ENCODE measurements at places on chromosomes 11 and 22.

- no peak for DNase-seq
Observed at GRCh38 chr22:46569055-46569847, 31.8 kb upstream of the CELSR1 start.

GRCh38 chr11:33325451-33325850, 68.3 kb downstream of the HIPK3 start:
- no peak for DNase-seq

DNA sequence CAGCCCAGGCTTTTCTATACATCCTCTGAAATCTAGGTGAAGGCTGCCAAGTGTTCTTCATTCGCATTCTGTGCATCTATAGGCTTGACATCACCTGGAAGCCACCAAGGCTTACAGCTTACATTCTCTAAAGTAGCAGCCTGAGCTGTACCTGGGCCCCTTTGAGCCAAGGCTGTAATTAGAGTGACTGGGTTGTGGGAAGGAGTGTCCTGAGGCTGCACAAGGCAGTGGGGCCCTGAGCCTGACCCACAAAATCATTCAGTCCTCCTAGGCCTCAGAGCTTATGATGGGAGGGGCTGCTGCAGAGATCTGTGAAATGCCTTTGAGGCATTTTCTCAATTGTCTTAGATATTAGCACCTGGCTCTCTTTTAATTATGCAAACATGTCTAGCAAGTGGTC, 33.0 kb upstream of the RDX start:
- no peak for DNase-seq

DNA sequence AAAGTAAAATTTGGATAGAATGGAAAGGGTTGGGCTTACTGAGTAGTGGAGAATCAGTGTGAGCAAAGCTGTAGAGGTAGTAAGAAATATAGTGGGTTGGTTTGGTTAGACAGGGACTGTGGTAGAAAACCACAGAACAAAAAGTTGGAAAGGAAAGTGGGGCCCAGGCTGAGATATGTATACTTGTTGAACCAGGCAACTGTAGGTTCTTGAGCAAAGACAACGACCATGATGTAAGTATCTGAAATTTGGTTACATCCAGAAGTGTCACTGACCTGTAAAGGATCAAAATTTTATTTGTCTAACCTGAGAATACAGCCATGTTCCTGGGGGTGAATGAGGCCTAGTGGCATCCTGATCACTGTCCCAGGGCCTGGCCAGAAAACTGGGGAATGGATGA, 114.1 kb downstream of the STIM1 start:
- DNase-seq = no peak

GRCh38 chr11:1571760-1572196, 293 bp downstream of the DUSP8 start:
- no peak for DNase-seq

- DNase-seq = no peak
Observed at GRCh38 chr11:459511-460220, 9.6 kb downstream of the PTDSS2 start.

GRCh38 chr11:100220801-100221200, 466.3 kb upstream of the ARHGAP42 start:
- no peak for DNase-seq

DNA sequence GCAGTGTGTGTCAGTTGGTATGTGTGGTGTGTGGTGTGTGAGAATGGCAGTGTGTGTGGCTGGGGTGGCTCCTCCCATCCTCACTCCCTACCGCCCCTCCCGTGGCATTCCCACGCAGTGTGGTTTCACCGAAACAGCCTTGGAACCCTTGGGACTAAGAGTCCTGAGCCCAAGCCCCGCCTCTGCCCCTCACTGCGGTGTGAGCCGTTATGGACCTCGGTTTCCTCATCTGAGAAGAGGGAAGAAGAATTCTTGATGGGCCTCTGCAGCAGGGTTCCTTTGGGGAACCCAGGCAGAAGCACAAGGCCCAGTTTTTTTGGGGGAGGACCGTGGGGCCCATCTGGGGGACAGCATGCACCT, 7.2 kb downstream of the UPK3A start:
- no peak for DNase-seq

- no peak for DNase-seq
Observed at GRCh38 chr11:95442531-95443050, 211.6 kb upstream of the SESN3 start.

DNA sequence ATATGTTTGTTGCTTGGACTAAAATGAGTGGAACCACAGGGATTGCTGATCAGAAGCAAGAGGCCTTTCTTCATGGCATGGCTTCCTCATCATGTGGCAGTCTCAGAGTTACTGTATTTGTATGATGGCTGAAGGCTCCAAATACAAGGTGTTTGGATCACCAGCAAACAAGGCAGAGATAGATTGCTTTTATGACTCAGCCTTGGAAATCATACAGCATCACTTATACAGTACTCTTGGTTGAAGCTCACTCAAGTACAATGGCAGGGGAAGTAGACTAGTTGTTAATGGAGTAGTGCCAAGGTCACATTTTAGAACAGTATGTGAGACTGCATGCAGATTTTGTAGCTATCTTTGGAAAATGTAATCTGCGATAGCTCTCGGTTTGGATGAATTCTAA, 16.6 kb downstream of the CAPRIN1 start:
- no peak for DNase-seq

GRCh38 chr11:75066061-75066460, 30.6 kb downstream of the OR2AT4 start:
- no peak for DNase-seq

DNA sequence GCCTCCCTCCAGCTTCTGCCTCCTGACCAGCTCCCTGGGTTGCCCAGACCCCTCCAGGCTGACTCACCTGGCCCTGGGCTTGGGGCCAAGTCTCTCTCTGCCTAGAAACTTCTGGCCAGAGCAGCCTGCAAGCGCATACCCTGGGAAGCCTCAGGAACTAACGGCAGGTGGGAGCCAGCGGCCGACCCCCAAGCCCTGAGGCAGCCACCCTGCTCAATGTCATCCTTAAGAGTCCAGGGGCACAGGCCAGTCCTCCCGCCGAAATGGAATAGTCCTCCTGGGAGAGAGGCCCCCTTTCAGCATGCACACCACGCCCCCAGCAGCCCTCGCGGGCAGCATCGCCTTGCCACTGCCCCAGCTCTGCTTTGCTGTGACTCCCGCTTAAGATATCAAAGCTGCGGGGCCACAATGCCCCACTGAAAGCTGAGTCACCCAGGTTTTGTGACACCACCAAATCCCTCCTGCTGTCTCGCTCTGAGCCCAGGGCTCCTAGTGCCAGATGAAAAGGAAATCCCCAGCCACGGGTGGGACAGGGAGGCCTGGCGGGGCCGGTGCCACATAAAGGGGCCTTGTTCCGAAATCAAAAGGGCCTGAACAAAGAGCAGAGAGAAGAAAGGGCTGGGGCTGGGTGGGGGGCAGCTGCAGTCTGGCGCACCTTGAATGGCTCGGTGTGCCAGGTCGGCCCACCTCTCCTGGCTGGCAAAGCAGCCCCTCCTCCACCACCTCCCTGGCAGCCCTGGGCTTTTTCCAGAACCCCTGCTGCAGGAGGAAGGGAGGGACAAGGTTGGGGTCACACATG, 21.4 kb upstream of the FGF3 start:
- DNase-seq = no peak

DNA sequence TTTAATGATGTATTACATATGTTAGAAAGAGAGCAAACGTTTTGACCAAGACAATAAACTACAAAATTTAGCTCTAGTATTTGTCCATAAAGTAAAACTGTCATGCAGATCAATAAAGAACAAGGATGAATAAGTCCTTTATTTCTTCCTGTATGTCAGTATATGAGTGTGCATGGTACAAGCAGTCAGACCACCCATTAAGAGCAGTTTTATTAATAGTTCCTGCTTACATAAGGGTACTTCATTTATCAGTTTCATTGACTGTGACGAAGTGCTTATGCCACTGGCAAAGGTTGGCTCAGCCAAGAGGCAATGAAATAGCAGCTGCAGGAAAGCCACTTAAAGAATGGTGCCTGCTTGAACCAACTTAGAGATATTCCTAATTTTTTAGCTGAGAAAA, 913.0 kb upstream of the CNTN5 start:
- no peak for DNase-seq

DNA sequence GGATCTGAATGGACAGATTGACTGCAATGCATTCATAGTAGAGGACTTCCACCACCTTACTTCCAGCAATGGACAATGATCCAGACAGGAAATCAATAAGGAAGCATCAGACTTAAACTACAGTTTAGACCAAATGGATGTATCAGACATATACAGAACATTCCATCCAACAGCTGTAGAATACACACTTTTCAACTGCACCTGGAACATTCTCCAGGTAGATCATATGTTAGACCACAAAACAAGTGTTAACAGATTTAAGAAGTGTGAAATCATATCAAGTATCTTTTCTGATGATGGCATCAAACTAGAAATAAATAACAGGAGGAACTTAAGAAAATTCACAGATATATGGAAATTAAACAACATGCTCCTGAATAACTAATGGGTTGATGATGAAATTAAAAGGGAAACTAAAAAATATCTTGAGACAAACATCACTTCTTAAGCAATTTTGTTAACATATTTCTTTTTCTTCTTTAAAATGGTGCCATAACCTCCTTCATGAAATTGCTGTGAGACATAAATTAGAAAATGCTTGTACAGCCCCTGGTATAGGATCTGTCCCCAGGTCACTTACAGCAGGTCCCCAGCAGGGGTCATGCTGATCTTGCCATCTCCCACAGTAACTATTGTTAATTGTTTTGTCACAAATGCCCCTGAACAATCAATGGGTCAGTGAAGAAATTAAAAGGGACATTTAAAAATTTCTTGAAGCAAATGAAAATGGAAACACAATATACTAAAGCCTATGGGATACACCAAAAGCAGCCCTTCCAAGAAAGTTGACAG, 100.0 kb upstream of the OR4B1 start:
- no peak for DNase-seq

DNA sequence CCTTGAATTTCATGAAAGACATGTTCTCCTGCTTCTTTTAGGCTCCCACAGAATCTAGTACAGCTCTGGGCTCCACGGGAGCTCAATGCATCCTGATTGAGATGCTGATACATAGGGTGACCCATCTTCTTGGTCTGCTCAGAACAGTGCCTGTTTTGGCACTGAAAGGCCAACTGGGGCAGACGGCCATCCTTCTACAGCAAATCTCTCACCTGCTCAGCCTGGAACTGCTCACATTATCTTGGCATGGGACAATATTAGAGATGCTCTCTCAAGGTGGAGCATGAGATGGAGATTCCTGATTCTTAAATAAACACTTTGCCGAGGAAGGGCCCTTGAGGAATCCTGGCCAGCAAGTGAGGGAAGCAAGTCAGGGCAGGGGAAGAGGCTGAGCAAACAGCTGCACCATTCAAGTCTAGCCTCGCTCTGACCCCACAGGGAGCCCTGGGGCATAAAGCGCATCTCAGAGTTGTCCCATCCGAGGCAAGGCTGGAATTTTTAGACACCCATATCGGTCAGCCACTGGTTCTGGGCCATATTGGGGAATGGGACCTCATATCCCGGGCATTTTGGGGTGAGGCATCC, 58.4 kb upstream of the CSNK2A3 start:
- DNase-seq = no peak

GRCh38 chr11:90476442-90477007, 253.7 kb upstream of the CHORDC1 start:
- no peak for DNase-seq

GRCh38 chr22:47422736-47423135, 660.3 kb downstream of the TBC1D22A start:
- no peak for DNase-seq

DNA sequence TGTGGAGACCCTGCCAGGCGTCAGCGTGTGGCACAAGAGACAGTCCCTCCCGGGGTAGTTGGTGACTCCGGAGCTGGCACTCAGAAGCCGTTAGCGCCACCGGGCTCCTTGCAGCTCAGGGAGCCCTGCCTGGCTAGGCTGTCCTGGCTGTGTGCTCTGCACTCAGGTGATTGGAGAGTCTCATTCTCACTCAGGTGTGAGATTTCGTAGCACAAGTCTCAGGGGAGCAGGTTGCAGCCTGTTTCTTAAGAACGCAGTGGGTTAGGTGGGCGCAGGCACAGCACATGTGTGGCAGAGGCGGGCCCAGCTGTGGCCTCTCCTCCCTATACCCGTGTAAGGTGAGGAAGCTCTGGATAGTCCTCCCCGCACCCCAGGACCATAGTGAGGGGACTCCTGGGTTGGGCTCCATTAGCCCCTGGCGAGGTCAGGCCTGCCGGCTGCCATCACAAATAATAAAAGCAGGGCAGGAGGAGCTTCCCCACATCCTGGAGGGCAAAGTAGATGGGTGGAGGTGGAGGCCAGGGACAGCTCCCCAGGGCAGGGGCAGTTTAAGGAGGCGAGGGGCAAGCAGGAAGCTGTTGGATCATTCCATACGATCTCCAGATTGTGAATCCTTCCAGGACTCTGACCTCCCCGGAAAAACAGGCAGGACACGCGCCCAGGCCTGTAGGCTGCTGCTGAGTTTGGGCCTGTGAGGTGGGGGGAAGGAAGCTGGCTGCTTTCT, 39.4 kb downstream of the SBF1 start:
- DNase-seq = no peak

GRCh38 chr11:66877588-66878385, 20.9 kb downstream of the LRFN4 start:
- no peak for DNase-seq

DNA sequence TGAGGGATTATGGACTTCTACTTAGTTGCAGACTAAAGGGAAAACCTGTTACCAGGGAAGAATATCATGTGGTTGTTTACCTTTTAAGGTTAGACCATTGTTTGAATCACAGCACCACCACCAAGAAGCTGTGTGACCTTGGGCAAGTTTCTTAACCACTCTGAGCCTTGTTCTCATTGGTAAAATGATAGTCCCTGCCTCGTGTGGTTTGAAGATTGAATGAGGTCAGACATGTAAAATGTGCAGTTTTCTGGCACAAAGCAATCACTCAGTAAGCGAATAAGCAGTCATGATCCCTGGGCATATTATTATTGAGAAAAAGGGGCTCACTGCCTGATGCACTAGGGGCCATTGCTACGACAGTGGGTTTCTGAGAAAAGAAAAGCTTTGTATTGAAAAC, 28.3 kb downstream of the MOV10L1 start:
- no peak for DNase-seq

DNA sequence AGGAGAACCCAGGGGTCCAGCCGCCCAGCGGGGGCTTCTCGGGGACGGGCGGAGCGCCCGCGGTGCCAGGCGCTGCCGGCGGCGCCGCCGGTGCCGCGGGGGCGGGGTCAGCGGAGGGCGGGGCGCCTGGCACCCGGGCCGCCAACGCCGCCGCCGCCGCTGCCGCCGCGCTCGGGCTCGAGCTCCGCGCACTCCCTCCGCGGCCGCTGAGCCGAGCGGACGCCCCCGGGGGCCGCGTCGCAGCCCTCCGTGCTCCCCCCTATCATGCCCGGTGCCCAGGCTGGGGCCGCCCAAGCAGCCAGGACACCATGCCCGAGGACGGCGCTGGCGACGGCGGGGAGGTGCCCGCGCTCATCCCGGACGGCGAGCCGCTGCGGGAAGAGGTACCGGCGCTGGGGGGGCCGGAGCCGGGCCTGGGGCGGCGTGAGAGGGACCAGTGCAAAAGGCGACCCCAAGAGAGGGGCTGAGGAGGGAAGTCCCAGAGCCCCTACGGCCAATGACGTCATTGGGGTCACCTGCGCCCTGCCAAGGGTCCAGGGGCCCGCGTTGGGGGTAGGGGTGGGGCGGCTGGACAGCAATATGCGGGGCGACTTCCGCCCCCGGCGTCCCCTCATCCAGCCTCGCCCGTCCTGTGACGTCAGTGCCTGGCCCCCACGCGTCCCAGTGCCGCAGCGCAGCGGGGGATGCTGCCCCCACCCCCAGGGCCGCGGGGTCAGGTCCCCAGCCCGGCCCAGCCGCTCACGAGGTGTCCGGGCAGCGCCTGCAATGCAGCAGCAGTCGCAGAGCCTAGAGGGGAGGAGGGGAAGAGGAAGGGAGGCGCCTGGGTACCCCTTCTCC, at the start of gene TMEM151A:
TMEM151A (plus strand) TSS at position 189 of the 837 bp plus-strand sequence; CDS start at position 309, 120 bp downstream.
- no peak for DNase-seq

GRCh38 chr22:23392420-23393121, 187.5 kb downstream of the IGLL1 start:
- DNase-seq = no peak

GRCh38 chr22:32413719-32414118, 1.7 kb upstream of the RTCB start:
- no peak for DNase-seq

Measured in CD4-positive, alpha-beta T cell treated with Interleukin-15 for 1 hour (primary cell).